ENCODE measurements at places on chromosomes 13 and 19. TPM values are rescaled to one million over a fixed set of nuclear protein-coding genes. Genes with fewer than 3 reads are reported as not detected.

CCNA1 gene
- 0.29 TPM for polyA plus RNA-seq

DNA sequence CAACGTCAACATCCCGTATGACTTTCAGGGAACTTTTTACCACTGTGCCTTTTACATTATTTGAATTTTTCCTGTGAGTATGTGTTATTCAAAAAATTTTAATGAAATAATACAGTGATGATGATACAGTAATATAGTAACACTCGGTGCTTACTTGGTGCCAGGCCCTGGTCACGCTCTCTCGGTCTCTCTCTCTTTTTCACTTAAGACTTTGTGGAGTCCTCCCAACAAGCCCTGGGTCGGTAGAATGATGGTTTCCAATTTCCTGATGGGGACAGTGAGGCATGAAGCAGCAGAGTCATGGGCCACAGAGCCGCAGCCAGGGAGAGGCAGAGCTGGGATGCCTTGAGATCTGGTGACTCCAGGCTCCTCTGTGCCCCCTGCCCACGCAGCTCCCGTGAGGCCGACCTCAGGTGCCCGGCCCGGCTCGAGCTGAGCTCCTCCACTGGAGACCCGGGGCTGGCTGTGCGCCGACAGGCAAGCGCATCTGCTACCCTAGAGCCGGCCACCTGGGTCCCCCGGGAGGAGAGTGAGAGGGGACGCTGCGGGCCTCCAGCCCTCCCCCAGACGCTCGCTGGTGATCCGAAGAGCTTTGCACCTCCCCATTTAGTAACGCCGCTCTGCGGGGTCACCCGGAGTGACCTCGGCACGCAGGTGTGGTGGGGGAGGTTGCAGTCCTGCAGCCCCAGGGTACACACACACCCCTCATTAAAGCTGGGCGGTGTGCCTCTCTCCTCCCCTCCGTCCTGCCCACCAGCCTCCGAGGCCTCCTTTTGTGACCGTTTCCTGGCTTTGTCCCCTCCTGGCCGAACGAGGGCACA is 4.4 kb upstream of the SBK3 start:
- DNase-seq: no peak

DNA sequence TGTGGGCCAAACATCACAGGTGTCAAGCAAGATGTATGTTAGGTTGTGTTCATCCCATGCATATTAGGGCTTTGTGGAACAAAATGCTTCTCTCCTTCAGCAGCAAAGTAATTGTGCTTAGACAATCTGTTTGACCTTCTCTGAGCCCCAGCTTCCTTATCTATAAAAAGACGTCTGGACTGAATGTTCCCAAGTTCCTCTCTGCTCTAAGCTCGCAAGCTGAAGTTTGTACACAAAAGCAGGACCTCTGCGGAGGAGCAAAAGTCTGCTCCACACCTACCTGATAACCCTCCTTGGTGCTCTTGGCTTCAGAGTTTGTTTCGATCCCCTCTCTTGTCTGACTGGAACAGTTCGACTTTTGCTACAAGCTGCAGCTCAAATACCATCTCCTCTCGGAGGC is 95.7 kb upstream of the UBL3 start:
- DNase-seq: no peak

DNA sequence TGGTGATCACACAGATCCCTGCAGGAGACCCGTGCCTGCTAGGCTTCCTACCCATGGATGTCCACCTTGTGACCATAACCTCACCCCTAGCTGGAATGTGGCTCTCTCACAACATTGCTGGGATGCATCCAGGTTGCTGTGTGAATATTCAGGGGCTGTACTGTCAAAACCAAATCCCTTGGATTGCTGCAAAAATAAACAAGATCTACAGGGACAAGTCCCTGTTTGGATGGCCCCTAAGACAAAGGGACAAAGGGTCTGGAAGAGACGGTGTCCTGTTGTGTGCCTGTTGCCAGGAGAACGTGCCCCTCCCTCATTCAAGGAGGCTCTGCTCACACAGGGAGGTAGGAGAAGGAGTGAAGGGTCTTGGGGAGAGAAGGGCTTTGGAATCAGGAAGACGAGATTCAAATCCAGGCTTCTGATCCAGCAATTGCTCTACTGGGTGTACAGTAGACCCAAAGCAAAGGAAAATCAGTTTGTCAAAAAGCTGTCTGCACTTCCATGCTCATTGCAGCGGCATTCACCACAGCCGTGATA is 89.2 kb upstream of the WASF3 start:
- no peak for DNase-seq

GRCh38 chr13:110985541-110985940 is 70.7 kb upstream of the ANKRD10 start:
- DNase-seq: no peak

SWSAP1 gene
- polyA plus RNA-seq: 3.1 TPM

GRCh38 chr19:19487950-19488874 is 27.1 kb downstream of the TSSK6 start:
- peak; percentile 45 for DNase-seq

GRCh38 chr13:78098249-78098648 is 179.6 kb upstream of the EDNRB start:
- DNase-seq: no peak

DNA sequence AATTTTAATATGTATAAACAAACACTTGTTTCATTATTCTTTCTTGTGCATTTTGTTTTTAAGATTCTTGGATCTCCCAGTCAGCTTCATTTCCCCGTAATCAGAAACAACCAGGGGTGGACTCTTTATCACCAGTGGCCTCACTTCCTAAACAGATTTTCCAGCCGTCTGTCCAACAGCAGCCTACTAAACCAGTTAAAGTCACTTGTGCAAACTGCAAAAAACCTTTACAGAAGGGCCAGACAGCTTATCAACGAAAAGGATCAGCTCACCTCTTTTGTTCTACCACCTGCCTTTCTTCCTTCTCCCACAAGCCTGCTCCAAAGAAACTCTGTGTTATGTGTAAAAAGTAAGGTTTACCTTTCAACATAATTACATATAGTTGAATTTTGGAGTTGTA is 44.3 kb downstream of the ZMYM2 start:
- DNase-seq: no peak

GRCh38 chr19:18417250-18418028 is 1.8 kb upstream of the SSBP4 start:
- DNase-seq: peak; percentile 91

TMEM190 gene
- polyA plus RNA-seq: not detected

RUBCNL gene
- polyA plus RNA-seq: 0.17 TPM

GRCh38 chr19:4115050-4115817 is 8.7 kb downstream of the MAP2K2 start:
- DNase-seq: peak; percentile 48

DNA sequence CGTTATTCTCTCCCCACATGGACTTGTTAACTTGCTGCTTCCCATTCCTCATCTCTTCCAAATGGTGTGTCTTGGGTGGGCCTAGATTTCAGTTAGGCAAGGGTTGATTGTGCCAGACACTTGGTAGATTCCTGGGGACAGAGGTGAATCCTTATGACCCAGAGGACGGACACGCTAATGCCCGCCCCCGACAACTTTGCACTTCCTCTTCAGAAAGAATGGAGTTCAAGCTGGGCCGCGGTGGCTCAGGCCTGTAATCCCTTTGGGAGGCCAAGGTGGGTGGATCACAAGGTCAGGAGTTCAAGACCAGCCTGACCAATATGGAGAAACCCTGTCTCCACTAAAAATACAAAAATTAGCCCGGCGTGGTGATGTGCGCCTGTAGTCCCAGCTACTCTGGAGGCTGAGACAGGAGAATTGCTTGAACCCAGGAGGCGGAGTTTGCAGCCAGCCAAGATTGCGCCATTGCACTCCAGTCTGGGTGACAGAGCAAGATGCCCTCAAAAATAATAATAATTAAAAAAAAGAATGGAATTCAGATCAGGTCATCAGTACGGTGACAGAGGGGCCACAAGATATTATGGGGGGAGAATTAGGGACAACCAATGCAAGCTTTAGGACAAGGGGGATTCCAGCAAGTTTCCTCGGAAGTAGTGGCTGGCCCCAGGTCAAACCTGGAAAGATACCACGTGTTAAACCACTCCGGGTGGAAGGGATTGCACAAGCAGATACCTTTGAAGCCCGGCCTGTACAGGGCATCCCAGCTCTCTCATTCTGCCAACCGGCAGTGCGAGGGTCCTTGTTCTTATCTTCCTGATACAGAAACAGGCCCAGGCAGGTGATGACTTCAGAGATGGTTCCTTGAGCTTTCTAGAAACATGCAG is 2.7 kb downstream of the MYO9B start:
- no peak for DNase-seq

DNA sequence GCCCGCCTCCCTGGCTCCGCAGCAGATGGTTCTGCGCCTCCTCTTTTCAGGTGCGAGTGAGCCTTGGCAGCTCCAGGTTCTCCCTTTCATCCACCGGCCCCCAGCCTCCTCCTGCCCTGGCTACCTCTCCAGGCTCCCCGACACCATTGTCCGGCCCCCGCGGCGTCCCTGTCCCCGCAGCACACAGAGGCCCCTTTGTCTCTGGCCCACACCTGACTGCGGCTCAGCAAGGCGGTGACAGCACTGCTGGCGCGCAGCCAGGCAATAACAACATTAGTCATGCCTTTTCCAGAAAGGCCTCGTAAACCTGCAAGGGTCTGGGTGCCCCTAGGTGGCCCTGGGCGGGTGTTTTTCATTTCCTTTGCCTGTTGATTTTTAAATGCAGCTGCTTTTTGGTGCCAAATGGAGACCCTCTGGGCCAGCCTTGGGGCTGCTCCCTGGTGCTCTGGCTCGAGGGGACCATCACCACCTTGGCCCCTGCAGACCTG is 73.2 kb upstream of the MEDAG start:
- no peak for DNase-seq

- no peak for DNase-seq
Observed at GRCh38 chr19:10009714-10010224, 535 bp downstream of the COL5A3 start.
